ENCODE measurements at places on chromosomes 12 and 14.

GRCh38 chr14:64737391-64738280 lies 33.4 kb downstream of the PLEKHG3 start:
- no peak for DNase-seq

DNA sequence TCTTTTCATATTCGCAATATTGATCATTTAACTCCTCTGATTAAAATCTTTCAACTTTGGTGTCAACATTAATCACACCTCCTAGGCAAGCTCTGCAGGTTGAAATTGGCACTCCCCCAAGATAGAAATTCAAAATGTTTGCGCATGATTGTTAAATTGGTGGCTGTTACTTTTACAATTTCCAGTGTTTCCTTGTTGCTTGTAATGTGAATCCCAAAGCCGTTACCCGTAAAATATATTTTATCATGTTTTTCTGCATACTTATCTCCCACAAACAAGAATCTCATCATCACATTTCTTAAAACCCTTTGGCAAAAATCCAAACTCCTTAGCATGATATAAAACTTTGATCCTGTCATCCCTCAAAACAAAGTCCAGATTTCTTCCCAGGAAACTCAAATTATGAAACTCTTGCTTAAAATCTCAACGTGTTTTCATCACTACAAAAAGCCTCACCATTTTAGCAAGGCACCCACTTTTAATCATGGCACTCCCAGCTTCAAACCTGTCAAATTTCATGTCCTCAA lies 14.7 kb downstream of the RTL1 start:
- DNase-seq = no peak

DNA sequence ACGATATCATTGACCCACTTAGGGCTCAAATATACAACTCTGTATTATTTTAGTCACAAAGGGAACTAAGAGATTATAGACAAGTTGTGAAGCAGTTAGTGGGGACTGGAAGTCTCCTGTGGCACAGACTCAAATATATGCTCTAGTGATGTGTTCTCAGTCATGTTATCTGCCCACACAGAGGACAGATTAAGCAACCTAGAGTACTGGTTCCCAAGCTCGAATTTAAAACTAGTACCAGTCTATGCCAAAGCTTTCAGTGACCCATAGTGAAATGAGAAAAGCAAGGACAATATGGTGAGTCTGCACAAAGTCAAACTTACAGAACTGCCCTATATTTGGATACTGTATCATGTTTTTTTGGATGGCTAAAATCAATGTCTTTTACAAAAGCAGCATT lies 389.3 kb downstream of the DIO2 start:
- no peak for DNase-seq

GRCh38 chr14:69055999-69056788 lies 77.1 kb upstream of the ACTN1 start:
- DNase-seq = peak; percentile 80

DNA sequence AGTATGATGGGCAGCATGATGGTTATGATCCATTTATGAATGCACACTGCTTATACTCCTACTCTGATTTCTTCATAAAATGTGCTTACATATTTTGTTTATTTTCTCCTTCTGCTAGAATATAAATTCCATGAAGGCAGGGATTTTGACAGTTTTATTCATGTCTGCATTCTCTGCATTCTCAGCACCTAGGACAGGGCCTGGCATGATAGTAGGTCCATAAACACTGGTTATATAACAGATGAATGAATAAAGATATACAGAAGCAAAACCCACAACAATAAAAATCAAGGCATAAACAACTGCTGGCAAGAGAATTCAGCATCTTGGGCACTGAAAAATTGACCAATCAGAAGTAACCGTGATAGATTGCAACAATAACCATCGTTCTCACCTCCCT lies 115.4 kb downstream of the WIF1 start:
- no peak for DNase-seq

DNA sequence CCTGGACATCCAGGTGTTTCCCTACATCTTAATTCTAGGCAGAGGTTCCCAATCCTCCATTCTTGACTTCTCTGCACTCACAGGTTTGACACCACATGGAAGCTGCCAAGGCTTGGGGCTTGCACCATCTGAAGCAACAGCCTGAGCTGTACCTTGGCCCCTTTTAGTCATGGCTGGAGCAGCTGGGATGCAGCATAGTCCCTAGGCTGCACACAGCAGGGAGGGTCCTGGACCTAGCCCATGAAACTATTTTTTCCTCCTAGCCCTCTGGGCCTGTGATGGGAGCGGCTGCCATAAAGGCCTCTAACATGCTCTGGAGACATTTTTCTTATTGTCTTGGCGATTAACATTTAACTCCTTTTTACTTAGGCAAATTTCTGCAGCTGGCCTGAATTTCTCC lies 417.2 kb upstream of the FLRT2 start:
- DNase-seq = no peak

DNA sequence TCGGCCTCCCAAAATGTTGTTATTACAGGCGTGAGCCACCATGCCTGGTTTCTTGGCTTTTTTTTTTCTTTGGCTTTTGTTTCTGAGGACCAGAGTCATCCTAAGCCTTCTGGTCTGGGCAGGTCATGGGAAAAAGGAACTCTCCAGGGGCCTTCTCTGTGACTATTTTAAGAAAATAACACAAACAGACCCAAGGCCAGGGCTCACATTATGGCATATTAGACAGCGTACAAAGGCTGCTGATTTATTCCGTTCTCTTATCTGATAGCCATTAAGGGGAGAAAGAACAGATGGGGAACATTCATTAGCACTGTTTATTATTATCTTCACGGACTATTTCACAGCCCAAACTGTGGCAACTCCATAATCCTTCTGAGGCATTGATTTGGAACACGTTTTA lies 28.8 kb upstream of the MANSC4 start:
- DNase-seq = peak; percentile 100

GRCh38 chr14:106276326-106277267 lies 750.2 kb downstream of the TMEM121 start:
- no peak for DNase-seq

- DNase-seq = no peak
Measured at GRCh38 chr12:54374562-54375258, 9.8 kb downstream of the ZNF385A start.

- DNase-seq = no peak
Measured at GRCh38 chr12:96434107-96434506, 33.9 kb upstream of the CDK17 start.

- DNase-seq = peak; percentile 7
Measured at GRCh38 chr14:86022031-86022629, 492.2 kb downstream of the FLRT2 start.

- DNase-seq = no peak
Measured at GRCh38 chr14:97077253-97077653, 280.1 kb downstream of the VRK1 start.

DNA sequence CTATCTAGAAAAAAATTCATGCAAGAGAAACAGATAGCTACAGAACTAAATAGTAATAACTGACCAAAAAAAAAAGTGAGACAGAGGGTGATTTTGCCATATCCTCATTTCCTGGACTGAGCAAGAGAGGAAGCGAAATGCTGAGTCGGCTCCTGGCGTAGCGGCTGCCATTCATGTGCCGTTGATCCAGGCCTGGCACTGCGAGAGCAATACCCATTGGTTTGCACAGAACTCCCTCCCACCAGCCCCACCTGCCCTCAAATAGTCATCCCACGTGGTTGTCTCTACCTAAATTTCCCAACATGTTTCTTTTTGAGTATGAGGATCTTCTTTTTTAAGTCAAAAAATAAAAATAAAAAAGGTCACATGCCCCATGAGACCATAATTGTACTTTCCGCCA lies 9.4 kb upstream of the WNT5B start:
- DNase-seq = no peak

GRCh38 chr12:58067610-58068387 lies 126.4 kb downstream of the ATP23 start:
- DNase-seq = no peak

DNA sequence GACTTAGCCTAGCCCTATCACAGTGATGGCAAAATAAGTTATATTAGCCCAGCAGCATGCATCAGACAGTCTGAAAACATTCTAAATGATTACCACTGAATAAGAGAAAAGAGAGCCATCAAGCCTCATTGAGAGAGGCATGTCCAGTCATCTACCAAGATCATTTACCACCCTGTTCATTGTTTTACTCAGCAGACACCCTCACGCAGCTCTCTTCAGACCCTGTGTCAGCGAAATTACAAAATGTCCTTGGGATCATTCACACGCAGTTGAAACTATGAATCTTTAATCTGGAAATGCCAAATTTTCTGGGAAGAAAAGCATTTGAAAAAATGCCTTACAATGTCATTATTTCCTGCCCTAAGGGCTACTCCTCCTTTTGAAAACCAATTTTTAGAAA lies 89.5 kb downstream of the PTPRO start:
- no peak for DNase-seq

DNA sequence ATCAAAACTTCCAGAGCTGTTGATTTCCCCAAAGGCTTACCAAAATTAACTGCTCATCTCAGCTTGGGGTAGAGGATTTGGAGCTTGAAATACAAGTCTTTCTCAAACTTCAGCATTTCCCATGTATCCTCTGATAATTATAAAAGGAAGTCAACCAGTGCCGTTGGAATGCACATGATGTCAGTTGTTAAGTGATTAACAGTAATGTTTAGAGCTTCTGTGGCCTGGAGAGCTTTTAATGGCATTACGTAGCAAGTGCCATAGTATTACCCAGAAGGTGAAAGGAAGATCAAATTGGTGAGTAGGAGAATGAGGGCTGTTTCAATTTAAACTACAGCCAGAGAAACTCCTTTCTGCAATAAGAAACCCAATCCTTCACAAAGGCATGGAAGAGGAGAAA lies 62.5 kb upstream of the PTPRR start:
- no peak for DNase-seq

DNA sequence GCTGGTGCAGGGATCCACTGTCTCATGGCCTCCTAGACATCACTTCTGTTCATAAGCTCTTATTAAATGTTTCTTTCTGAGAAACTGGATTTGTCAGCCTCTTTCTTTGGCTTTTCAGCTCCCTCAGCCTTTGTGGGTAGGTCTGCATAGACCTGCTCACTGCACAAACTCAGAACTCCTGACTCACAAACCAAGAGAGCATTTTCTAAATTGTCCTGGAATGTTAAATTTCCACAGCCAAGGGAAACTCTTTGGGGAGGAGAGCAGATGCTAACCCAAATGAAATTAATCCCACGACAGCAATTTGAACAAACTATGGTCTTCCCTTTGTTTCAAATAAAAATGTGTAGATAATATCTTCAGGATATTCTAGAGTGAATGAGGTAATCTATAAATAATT lies 19.5 kb upstream of the CERS5 start:
- DNase-seq = no peak

- peak; percentile 71 for DNase-seq
Measured at GRCh38 chr14:45252366-45253069, 484 bp downstream of the MIS18BP1 start.

GRCh38 chr12:117671734-117672133 lies 297.1 kb downstream of the KSR2 start:
- peak; percentile 54 for DNase-seq

All from NCI-H2171 treated with DMSO at 0.1 percent for 48 hours (cell line).